ENCODE measurements at places on chromosomes 7 and 10.

GRCh38 chr10:6565588-6565987, 14.5 kb downstream of the PRKCQ start:
- DNase-seq, result no peak

DNA sequence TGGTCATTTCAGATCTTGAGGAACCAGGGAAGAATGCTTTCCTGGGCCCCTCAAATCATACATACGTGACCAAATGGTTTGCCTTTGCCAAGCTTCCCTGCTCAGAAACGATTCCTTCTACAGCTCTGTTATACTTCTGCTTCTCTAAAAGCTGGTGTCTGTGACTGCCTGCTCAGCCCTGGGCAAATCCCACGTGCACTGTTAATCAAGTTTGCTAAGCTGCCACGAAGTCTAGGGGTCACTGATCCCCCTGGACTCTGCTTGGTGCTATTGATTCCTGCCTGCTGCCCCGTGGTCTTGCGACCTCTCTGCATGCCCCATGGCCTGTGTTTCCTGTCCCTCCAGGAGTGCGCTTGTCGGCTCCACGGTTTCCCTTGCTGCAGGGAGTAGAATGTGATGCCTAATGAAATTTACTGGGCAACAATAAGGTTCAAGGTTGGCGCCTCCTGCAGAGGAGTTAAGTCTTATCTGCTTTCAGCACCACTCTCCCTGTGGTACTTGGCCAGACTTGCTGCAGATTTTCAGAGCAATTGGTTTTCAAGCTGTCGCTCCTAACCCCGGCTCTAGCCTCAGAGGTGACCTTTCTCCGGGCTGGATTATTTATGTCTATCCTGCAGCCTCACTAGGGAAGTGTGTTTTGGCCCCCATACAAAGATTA, 201.6 kb upstream of the FZD8 start:
- DNase-seq, result no peak

DNA sequence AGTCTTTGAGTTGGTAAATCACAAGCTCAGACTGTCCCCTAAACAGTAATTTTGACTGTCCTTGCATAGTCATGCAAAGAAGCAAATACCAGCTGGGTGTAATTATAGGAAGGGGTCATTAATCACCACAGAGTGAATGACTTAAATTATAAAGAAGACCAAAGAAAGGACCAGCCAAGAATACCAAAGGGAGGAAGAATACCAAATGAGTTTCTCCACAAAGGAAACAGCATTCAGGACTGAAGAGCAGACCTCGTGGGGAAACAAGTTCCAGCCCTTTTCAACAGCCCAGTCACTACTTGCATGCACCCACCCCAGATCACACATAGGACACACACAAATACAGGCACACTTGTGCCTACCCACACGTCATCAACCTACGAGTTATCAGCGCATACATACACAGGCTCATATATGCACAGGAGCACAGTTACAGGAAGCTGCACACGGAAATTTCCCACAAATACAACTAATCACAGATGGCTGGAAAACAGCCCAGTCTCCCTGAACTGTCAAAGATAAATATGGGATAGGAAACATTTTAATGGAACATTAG, 77.6 kb downstream of the DENND2A start:
- no peak for DNase-seq

DNA sequence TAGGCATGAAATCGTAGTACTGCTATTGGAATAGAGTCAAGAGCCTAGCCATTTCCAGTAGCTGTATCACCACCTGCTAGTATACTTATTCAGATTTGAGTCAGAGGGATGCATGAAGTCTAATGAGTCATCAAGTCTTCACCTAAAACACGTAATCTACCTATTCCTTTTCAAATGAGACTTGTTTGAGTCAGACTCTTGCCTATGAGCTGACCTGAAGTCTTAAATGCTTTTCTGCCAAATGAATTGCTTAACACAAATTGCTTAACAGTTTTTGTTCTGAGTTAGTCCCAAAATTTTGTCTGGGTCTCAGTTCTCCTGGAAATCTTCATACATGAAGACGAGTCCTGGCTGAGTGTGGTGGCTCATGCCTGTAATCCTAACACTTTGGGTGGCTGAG, 165.2 kb downstream of the GNAT3 start:
- no peak for DNase-seq

DNA sequence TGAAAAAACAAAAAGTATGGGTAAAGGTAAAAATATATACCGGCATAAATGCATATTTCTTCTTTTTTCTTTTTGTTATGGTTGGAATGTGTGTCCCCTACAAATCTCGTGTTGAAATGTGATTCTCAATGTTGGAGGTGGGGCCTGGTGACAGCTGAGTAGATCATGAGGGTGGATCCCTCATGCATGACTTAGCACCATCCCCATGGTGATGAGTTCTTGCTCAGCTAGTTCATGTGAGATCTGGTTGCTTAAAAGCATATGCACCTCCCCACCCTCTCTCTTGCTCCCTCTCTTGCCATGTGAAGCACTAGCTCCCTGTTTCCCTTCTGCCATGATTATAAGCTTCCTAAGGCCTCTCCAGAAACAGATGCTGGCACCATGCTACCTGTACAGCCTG, 93.3 kb downstream of the HYCC1 start:
- DNase-seq, result no peak

DNA sequence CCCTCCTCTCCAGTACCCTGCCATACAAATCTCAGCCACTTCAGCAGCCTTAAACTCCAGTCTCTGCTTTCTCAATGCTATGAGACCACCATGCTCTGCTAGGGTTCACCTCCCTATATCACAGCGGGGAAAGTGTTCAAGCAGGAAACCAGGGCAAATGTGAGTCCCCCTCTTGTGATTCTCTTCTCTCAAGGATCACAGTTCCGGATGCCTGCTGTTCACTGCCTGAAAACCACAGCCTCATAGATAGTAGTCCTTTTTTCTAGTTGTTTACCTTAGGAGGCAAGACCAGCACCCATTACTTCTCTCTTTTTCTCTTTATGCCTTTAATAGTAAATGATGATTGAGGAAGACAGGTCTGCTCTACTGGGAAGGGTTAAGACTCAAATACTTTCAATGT, 100.8 kb downstream of the SGMS1 start:
- no peak for DNase-seq
